NCI-H1092 treated with DMSO at 0.1 percent for 48 hours (cell line): ENCODE measurements at places on chromosomes 12 and 14.

DNA sequence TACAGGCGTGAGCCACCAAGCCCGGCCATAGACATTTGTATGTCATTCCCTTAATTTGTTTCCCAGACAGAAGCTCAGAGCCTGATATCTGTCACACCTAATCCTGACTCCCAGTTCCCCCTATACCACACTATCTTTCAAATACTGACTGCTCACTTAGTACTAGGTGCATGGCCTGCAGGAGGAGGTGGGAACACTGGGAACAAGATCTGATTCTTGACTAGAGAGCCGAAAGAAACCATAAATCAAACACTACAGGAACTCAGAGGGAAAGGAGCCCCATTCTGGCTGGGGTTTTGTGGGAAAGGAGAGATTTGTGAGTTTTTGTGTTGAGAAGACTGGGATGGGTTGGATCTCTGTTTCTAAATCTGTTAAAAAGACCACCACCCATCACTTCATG lies 4.9 kb downstream of the KHNYN start:
- DNase-seq: no peak

GRCh38 chr14:60189923-60190840 lies 25.0 kb upstream of the DHRS7 start:
- DNase-seq: peak; percentile 71

GRCh38 chr12:9925705-9926393 lies 6.3 kb downstream of the CLEC2A start:
- DNase-seq: no peak

- peak; percentile 51 for DNase-seq
Observed at GRCh38 chr14:93112891-93113677, 2.6 kb downstream of the ITPK1 start.

DNA sequence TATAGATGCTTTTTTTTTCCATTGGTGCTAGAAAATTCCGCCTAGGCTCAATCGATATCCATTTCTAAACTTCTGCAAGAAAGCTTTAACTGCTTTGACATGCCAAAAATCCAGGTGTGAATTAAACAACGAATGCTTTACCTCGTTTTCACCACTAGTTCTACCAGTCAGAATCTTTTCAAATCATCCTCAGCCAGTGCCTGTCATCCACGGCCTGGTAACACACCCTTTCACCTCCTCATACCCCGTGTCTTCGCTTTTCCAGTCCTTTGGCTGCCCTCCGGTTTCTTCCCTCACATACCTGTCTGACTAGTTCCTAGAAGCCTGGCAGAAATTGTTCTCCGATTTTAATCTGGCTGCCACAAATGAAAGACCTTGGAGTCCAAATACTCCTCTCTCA lies 1.4 kb upstream of the PHC1 start:
- peak; percentile 50 for DNase-seq

DNA sequence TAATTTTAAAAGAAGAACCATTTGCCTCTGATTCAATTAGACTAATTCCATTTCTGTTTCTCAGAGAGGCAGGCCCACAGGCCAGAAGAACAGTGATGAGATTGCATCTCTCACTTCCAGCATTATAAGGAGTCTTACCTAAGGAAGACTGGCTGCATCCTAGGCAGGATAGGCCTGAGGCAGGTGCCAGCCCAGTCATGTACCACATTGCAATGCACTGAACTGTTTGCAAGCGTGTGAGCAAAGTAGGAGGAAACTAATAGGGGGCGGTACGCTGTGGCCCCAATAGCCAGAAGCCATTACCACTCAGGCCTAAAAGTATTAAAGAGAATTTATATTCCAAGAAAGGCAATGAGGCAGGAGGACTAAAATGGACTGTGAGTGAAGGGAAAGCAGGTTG lies 12.1 kb upstream of the CNIH1 start:
- no peak for DNase-seq

GRCh38 chr12:92229381-92229780 lies 83.7 kb upstream of the BTG1 start:
- DNase-seq: no peak

- no peak for DNase-seq
Observed at GRCh38 chr14:96264853-96265252, 8.8 kb downstream of the BDKRB1 start.

DNA sequence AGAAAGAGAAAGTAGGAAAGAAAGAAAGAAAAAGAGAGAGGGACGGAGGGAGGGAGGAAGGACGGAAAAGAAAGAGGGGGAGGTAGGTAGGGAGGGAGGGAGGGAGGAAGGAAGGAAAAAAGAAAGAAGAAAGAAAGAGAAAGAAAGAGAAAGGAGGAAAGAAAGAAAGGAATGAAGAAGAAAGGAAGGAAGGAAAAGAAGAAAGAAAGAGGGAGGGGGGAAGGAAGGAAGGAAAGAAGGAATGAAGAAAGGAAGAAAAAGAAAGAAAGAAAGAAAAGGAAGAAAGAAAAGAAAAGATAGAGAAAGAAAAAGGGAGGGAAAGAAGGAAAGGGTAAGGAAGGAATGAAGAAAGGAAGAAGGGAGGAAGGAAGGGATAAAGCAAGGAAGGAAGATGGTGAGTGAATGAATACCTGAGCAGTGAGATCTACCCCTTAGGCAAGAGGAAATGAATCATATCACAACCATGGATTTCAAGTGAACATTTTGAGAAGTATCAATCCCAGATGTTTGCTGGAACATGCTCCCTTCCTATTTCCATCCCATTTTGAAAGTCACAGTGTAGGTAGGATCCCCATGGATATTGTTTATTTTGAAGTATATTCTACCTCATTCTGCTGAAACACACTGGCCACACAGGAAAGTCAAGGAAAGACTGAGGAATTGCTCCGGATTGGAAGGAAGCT lies 639.4 kb upstream of the TBX3 start:
- no peak for DNase-seq

- DNase-seq: no peak
Observed at GRCh38 chr12:51382173-51382572, 9.0 kb downstream of the GALNT6 start.

GRCh38 chr14:52413729-52414408 lies 99.8 kb downstream of the PTGER2 start:
- no peak for DNase-seq

DNA sequence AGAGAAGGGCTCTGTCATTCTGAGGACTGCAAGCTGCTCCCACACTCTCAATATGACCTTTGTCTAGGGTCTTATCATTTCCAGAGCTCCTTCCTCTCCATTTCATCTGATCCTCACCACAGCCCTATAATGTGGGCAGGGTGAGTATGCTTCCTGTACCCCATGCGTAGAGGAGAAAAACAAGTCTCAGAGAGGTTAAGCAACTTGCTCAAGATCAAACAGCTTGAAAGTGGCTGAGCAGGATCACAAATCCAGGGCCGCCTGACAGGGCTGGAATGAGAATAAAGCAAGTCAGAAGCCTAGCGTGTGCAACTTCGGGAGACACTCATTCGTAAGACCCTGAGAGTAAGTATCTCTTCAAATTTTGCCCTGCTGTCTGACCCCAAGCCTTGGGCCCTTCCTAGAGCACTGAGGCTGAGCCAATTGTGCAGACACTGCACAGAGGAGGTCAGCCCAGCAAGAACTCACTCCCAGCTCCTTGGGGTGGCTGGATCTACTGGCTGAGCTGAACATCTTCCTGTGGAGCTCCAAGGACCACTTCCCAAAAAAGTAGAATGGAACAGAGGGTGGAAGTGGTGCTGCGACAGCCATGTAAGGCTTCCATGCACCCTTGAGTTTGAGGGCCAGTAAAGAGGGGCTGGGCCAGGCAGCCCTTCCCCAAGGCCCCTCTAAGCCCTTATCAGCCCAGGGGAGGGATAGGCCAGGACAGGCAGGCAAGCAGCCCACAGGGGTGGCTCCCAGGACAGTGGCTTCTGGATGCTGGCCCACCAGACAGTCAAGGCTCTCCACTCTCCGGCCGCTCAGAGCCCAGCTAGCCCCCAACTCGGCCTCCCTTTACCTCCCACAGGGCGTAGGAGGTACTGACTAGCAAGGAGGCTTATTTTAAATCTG lies 10.5 kb downstream of the ZFP36L1 start:
- no peak for DNase-seq

DNA sequence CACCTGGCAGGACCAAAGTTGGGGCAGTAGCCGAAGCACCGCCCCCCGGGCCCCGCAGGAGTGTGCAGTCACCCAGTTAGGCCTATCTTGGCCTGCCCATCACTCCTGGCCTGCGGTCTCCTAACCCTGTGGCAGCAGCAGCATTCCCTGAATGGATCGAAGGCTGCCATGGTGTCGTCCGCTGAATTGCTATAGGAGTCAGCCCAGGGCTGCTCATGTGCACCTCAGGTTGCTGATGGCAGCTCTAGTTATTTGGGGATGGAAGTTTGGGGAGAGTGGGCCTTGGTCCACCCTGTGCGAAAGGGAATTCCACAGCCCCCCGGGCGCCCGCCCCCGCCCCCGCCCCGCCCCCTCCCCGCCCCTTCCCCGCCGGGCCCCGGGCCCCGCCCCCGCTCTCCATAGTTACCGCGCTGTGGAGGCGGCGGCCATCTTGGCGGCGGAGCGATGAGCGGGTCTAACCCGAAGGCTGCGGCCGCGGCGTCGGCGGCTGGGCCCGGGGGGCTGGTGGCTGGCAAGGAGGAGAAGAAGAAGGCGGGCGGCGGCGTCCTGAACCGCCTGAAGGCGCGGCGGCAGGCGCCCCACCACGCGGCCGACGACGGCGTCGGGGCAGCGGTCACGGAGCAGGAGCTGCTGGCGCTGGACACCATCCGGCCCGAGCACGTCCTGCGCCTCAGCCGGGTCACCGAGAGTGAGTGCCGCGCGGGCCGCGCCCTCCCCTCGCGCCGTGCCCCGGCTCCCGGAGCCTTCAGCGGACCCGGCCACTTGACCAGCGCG lies at the start of gene UNC119B:
TSS of gene UNC119B (plus strand) at position 428 of the 774 bp plus-strand sequence. CDS start at position 445, 17 bp downstream.
- peak; percentile 17 for DNase-seq

GRCh38 chr14:20365928-20366327 lies 22.5 kb downstream of the PARP2 start:
- DNase-seq: no peak

DNA sequence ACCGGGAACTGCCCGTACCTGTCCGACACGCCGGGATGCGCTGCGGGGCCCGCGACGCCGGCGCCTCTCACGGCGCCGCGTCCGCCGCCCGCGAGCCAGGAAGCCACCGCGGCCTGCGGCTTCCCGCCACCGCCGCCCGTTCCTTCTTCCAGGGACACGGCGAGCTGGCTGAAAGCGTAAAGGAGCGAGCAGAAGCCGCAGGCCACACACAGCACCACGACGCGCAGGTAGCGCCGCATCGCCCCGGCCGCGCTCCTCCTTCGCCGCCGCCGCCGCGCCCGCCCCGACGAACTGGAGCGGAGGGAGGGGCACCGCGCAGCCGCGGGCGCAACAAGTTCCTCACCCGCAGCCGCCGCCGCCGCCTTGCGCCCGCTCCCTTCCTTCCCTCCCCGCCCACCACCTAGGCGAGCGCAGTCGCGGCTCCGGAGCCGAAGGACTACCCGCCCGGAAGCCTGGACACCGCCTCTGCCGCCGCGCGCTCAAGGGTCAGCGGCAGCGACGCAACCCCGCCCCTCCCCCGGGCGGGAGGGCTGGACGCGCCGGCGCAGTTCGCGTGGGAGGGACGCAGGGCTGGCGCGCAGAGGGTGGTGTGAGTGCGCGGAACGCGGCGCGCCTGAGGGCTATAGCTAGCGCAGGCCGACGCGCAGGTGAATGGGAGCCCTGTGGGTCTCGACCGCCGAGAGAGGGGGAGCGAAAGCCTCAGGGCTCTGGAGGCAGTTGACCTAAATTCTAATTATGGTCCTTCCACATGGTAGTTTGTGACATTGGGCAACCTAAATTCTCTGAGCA lies at the start of gene GXYLT1:
TSS of gene GXYLT1 (minus strand) at position 467 of the 789 bp plus-strand sequence. CDS start at position 239, 228 bp downstream.
- peak; percentile 92 for DNase-seq

DNA sequence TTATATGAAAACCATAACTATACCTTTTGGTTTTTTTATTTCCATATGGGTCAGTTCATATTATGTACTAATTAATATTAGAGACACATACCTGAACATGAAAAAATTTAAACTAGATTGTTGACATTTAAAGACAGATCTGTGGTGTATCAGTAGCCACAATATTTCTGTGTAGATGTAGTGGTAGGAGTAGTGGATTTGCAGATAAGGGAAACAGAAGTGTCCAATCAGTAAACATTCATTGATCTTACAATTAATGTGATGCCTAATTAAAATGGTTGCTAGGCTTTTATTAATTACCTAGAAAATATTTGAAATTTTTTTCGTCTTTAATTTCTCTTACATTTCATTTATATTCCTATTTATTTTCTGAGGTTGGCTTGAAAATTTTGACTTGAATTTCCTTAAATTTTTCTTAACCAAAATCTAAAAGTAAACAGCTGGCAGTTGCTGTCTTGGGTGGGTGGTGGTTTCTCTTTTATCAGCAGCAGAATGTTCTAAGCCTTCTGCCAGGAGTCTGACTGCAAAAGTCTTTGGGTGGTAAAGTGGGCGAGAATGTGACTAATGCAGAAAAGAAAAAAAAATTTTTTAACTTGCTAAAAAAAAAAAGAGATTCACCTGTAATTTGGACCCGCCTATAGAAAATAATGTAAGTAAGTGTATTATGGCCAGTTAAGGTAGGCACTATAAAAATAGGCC lies 2.4 kb downstream of the FGFR1OP2 start:
- no peak for DNase-seq

DNA sequence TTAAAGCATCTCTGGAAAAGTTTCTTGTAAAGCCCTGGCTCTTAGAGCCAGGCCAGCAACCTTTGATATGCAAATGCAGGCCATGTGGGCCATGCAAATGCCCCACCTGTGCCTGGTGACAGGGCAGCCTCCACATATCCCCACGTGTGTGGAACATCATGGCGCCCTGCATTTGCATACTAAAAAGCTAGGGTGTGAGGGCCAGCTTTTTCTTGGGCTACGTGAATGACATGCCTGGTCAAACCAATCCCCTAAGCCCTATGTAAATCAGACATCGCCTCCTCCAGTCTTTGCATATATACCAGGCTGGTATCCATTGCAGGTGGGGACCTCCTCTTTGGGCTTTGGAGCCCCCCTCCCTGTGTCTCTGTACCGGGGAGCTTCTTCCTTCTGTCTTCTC lies 6.4 kb downstream of the CSRP2 start:
- DNase-seq: no peak

DNA sequence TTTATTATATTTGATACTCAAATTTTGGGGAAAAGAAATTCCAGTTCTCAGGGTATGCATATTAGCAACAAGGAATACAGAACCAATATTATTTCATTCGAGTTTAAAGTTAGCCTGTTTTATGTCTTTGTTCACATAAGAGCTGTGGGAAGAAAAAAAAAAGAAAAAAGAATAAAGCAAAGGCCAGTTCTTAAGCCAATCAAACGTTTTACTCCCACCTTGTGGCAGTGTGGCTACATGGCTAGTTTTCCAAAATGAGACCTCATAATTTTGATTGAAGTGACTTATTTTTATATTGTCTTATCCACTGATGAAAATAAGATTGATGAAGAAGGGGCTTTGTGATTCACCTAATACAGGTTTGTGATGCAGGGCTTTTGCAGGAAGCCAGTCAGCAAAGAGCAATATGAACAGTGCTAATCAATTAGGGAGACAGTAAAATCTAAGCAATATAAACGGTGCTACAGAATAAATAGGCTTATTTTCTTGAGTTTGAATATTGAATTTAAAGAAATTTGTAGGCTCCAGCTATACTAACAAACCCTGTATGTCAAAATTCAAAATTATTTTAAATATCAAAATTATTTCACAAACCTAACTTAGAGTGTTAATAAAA lies 624.1 kb upstream of the FOXG1 start:
- peak; percentile 91 for DNase-seq

DNA sequence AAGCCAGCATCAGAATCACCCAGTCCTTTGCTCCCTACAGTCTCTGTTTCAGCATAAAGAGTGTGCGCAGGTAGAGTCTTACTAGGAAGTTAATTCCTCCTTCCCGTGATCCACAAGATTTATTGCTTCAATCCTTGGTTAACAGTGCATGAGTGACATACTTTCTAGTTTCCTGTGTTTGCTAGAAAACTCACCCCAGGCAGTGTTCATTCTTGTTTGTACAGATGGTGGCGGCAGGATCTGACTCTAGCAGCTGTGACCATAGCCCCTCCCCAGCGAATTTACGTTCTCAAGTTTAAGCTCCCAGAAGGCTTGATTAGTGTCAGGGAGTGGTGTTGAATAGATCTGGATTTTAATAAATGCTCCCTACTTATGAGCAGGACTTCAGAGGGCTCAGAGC lies 75.9 kb upstream of the ANO2 start:
- DNase-seq: peak; percentile 1
